Progenitor cell of endocrine pancreas (in vitro differentiated cells): ENCODE measurements at places on chromosomes 1 and 21. TPM values are rescaled to one million over a fixed set of nuclear protein-coding genes. Genes with fewer than 3 reads are reported as not detected.

Gene OR2L2
- 0.14 and 0.22 TPM in 2 replicates for total RNA-seq

Gene DYNLT5
- 0.60 TPM in 1 of 2 replicates, not detected in the other for total RNA-seq

Gene SLC5A9
- 7.2 and 8.8 TPM in 2 replicates for total RNA-seq

Gene KCNN3
- total RNA-seq = 0.36 and 0.86 TPM in 2 replicates

Gene PARP1
- total RNA-seq = 153 and 159 TPM in 2 replicates

Gene PROK1
- total RNA-seq = not detected in 2 replicates
